T-helper 2 cell treated with Interferon-gamma antibody and Interleukin-4, amounts not matched to agents 5 μg/mL and 100 μg/mL, for 36 hours (primary cell): ENCODE measurements at places on chromosomes 1 and 21.
A peak's percentile ranks its signal among the peaks of the same experiment; 100 is the strongest.

GRCh38 chr21:14615359-14615974 is 69.4 kb upstream of the SAMSN1 start:
- DNase-seq: no peak

- DNase-seq: no peak
Measured at GRCh38 chr1:156881663-156882062, 11.9 kb upstream of the PEAR1 start.

DNA sequence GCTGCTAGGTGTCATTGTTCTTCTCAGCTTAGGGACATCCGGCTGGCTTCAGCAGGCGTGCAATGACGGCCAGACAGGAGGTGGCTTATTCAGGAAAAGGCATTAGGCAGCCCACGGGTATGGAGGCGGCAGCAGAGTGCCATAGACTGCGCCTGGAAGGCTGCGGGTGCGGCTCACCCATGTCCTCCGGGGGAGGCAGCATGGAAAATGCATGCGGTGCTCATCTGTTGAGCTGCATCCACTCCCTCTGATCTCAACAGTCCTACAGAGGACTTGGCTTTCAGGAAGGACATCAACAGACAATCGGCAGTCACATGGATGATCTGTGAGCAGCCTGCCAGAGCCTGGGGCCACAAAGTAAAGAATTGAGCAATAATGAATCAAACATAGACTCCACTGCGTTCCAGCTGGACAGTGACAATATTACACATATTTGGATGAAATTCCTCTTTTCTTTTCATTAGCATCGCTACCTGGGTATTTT is 42.9 kb downstream of the UMODL1 start:
- DNase-seq: no peak

- no peak for DNase-seq
Measured at GRCh38 chr1:206738370-206739366, 31.9 kb upstream of the IL19 start.

DNA sequence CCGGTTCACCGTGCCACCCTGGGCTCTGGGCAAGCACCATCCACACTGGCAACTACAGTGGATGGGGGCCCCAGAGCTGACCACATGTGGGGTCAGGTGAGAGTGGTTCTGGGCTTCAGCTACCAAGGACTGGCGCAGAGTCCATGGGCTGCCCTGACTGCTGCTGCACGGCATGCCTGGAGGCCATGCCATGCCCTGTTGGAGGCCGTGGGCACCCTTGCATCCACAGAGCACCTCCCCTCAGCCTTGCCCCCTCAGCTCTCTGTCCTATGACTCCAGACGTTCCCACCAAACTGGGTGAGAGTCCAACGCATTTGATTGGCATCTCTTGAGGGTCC is 15.5 kb downstream of the MORN1 start:
- no peak for DNase-seq

DNA sequence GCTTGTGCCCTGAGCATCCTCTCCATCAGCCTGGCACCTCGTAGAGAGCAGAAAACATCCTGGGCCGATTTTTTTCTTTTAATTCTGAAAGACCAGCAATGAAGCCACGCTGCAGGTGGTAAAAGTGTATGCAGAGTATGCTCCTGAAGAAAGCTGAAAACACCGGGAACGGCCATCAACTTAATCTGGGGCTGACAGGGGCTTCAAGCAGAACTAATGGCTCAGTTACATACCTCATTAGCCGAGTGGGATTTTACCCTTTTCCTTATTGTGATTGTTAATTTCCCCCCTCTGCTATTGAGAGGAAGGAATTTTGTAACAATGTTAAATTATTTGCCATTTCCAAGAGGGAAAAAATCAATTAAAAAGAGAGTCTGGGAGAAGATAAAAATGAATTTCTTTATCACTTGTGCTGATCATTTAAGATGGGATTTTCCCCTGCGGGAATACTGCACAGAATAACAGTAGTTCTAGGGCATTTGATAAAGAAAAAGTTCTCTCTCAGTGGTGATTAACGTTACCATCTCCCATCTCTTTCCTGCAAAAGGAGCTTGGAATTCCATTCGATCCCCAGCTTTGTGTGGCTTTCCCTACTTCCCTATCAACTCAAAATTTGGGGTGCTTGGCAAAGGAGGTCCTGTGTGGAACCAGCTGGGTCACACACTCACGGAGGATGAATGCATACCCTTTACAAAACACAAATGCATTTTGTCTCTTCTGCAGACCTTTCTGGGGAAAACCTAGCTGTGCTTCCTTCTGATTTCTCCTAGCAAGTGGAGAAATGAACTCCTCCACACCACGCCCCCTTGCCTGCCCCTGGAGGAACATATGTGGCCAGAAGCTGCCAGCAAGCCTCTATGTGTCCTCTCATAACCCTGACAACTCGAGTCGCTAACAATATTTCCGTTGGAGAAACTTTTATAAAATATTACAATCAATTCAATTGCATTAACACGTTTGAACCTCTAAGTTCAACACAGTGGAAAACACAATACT is 70.9 kb downstream of the RRAGC start:
- DNase-seq: no peak

GRCh38 chr1:227778401-227778947 is 37.0 kb upstream of the PRSS38 start:
- DNase-seq: no peak

DNA sequence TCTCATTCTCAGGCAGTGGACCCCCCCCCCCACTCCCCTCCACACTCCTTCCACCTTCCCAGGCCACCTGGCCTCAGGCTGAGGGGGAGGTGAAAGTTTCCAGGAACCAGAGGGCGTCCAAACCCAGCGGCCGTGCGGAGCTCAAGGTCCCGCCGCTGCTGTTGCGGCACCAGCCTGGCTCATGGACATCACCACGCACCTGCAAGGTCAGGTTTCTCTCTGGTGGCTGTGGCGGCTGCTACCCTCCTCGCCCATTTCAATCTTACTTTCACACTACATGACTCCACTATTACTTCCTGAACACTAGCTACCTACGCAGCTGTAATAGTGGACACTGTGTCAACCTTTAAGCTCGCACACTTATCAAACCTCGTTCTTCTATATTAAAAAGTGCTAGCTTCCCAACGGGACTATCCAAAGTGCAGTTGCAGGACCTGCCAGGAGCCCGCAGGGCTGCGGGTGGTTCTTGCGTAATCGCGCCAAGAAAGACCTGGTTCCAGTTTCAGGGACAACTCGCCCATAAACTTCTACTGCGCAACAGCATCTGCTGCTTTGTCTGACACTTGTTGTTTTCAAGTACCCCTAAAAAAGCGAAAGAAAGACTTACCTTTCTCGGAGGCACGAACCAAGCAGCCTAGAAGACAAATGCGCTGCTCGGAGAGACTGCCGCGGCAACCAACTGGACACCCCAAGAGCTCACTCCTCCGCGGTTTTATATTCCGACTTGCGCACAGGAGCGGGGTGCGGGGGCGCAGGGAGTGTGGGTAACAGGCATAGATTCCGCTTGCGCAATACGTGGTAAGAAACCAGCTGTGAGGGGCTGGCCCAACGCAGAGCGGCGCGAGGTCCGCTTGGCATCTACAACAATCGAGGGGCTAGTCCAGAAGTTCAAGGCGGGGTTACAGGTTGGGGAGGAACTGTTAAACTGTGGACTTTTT is at the start of gene DIRAS3:
DIRAS3 (minus strand) TSS at position 687 of the 938 bp plus-strand sequence. CDS start 3,330 bp downstream, outside the sequence.
- DNase-seq: peak; percentile 7

DNA sequence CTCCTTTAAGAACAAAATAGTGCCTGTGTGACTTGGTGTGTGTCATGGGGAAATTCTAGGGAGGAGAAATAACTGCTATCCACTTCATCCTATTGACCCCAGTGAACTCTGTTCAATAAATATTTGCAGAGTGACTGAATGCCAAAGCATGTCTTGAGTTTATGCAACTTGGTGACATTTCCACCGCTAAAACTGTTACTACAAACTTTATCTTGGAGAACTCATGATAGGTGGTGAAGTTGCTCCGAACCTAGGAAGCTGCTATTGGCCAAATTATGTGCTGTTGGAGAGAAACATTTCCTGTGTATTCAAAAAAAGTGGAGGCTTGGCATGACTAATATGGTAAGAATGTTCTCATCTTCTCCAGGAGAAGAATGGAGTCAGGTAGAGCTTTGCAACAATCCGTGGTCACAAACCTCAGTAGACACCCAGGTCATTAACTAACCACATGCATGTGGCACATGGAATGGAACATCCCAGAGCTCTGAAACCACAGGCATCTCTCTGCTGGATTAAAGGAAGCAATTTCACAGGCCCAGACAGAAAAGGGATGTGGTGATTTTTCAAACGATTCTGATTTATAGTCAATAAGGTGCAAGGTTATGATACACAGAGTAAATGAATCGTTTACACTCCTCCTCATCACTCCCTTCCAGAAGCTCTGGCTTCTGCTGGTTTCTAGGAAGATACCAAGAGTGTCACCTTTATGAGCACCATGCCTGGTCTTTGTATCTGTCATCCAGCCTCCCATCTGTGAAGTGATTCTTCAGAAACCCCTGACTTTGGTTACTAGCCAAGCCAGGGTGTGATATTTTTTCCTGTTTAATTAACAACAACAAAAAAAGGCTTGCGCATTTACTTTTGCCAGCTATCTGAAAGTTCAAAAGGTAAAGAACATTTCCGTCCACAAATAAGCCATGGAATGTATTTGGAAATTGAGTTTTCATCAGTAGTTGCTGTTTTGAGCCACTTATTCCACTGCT is 361.1 kb downstream of the TGFB2 start:
- no peak for DNase-seq

GRCh38 chr1:229019663-229020271 is 251.1 kb upstream of the RAB4A start:
- DNase-seq: no peak

GRCh38 chr1:8687039-8687438 is 130.4 kb downstream of the RERE start:
- DNase-seq: no peak

- no peak for DNase-seq
Measured at GRCh38 chr21:34166468-34166867, 93.1 kb downstream of the MRPS6 start.

DNA sequence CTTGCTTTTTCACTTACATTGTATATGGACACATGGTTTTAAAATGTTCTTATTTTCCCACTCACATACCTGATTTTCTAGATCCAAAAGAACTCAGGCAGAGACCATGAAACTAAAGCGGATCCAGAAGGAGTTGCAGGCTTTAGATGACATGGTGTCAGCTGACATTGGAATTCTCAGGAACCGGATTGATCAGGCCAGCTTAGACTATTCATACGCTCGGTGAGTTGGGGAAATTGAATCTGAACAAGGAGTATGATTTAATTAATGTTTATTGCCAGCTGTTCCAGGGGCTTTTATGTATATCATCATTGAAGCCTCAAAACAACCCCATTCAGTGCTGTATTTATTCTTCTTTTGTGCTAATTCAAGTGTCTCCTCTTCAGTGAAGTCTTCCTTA is 12.7 kb downstream of the GORAB start:
- no peak for DNase-seq

DNA sequence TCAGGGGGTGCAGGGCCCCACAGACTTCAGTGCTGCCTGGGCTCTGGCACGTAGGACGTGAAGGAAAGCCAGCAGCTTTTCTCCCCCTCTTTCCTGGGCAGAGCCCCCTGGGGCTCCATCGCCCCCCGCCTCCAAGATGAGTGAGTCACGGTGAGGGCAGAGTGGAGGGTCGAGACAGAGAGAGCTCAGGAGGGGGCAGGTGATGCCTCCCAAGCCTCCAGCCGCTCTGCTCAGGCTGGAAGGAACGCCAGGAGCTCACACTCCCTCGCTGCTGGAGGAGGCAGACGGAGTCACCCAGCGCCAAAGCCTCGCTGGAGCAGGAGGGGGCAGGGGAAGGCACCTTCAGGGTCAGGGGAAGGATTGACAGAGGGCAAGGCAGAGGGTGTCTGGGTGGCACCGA is 119.5 kb downstream of the CASZ1 start:
- DNase-seq: no peak

GRCh38 chr1:3828391-3828790 is 28.6 kb downstream of the CEP104 start:
- no peak for DNase-seq

- peak; percentile 31 for DNase-seq
Measured at GRCh38 chr1:206982216-206982615, 12.0 kb upstream of the FCAMR start.

DNA sequence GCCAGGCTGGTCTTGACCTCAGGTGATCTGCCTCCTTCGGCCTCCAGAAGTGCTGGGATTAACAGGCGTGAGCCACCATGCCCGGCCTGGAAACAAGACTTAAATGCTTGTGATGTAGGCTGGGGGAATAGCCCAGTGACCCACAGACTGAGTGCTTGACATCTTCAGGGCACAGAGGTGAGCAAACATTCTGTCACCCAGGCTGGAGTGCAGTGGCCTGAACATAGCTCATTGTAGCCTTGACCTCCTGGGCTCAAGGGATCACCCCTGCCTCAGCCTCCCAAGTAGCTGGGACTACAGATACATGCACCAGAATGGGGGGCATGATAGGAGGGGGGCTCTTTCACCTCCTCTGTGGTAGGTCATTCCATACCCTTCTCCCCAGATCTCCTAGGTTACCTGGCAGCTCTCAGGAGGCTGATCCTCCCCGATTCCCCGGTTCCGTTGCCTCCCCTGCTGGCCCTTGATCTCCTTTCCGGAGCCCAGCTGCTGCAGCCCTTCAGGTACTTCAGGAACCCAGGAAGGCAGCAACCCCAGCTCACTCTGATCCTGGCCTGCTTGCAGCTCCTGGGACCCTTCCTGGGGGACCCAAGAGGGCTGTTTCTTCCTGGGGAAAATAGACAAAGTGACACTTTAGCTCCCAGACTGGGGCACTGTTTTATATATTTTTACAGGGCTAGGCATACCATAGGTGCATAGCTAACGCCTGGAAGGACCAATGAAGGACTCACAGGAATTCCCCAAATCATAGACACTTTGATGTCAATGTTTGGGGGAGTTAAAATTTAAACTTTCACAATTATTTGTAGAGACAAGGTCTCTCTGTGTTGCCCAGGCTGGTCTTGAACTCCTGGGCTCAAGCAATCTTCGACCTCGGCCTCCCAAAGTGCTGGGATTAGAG is 11.8 kb downstream of the SPATA21 start:
- no peak for DNase-seq

DNA sequence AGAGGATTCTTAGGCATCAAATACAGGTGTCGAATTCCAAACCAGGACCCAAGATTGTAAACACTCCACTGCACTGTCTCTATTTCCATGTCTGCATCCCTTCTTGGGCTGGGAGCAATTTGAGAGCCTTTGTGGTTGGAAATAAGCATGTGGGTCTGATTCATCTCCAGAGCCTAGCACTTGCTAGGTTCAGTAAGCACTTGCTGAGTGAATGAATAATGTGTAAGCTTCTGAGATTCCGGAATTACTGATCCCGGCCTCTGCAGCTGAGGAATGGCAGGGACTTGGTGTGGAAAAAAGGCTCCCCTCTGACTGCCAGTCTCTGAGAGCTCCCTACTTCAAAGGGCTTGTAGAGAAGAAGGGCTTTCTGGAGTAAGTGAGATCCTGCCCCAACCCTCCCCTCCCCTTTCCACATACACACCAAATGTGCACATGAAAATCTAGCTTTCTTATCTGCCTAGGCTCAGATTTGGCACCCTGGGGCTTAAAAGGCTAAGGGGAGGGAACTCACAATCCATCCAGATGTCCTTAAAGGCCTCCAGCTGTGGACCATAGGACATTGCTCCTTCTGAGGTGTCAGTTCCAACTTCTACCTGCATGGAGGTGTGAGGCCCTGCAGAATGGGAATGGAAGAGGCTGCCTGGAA is 39.6 kb upstream of the TRABD2B start:
- no peak for DNase-seq
